ENCODE measurements at places on chromosomes 12 and 14. TPM values are rescaled to one million over a fixed set of nuclear protein-coding genes. Genes with fewer than 3 reads are reported as not detected.

DNA sequence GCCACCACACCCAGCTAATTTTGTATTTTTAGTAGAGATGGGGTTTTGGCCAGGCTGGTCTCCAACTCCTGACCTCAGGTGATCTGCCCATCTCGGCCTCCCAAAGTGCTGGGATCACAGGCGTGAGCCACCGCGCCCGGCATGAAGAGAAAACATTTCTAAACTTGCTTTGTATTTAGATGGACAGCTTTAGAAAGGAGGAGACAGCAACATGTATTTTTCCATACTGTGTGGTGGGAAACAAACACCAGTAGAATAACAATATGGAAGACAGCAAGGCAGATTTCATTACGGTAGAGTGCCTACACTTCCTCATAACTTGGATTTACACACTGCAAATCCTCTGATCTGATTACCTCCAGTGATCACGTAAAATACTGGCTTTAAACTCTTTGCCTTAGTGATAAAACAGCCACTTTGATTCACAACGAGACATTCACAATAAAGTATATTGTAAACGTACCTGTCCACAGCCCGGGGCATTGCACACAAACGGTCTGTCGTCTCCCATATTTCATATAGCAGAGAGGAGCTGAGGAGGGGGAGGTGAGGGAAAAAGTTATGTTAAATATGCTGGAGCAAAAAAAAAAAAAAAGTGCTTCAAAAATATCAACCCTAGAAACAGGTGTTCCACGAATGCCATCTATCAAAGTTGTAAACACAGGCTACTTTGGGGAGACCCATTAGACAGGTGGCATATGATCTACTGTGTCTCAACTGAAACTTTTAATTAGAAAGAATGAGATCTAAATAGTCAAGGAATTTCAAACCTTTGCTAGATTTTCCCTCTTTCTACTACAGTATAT, 25.5 kb downstream of the ATF7 start:
- DNase-seq, result no peak

GRCh38 chr12:47273191-47273626, 193.4 kb upstream of the AMIGO2 start:
- no peak for DNase-seq

GRCh38 chr14:95547272-95547625, 12.4 kb downstream of the GLRX5 start:
- DNase-seq, result no peak

- no peak for DNase-seq
Observed at GRCh38 chr12:117818400-117818799, 150.4 kb downstream of the KSR2 start.

- no peak for DNase-seq
Observed at GRCh38 chr12:122021193-122021821, 377 bp upstream of the BCL7A start.

- no peak for DNase-seq
Observed at GRCh38 chr14:20144820-20145219, 6.2 kb downstream of the OR4N5 start.

GRCh38 chr12:3371018-3371417, 120.0 kb upstream of the PRMT8 start:
- DNase-seq, result no peak

GRCh38 chr14:106455026-106455425, 928.6 kb downstream of the TMEM121 start:
- no peak for DNase-seq

DNA sequence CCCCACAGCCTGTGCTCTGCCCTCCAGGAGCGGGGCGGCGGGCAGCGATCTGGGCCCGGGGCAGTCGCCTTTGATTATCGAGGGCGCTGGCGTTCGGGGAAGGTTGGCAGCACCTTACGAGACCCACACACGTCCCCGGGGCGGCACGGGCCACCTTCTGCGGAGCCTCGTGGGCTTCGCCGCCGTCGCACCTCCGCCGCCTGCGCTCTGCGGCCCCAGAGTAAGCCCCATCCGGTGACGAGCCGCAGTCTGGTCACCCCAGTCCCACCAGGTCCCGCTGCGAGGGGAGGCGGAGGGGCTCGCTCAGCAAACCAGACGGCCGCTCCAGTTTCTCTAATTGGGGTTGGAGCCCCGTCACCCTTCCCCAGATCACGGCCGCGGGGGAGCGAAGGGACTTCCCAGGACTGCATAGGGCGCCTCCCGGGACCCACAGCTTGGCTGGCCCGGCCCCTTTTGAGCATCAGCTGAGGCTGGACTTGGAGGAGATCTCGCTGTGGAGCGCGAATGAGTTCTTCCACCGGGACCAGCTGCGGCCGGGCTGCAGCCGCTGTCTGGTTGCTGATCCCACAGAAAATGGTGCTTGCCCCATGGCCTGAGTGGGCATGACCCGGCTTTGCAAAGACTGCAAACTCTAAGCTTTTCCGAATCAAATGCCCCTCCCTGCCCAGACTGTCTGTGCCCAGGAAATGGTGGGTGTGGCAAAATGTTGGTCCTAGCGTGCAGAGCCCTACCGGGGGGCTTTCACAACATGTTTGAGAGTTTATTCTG, 560 bp downstream of the LGALS3 start:
- peak; percentile 57 for DNase-seq

Gene TEX52
- polyA plus RNA-seq, result 0.92 TPM

Gene TDP1
- 35.9 TPM for polyA plus RNA-seq

Gene KLHL33
- 1.7 TPM for polyA plus RNA-seq

Gene CLEC2A
- not detected for polyA plus RNA-seq
